WTC11 (cell line): ENCODE measurements at places on chromosomes 5 and 9. TPM values are rescaled to one million over a fixed set of nuclear protein-coding genes. Genes with fewer than 3 reads are reported as not detected.

Gene PLPP7
- 4.2 to 4.9 TPM (median 4.7 TPM) in 3 replicates for total RNA-seq

DNA sequence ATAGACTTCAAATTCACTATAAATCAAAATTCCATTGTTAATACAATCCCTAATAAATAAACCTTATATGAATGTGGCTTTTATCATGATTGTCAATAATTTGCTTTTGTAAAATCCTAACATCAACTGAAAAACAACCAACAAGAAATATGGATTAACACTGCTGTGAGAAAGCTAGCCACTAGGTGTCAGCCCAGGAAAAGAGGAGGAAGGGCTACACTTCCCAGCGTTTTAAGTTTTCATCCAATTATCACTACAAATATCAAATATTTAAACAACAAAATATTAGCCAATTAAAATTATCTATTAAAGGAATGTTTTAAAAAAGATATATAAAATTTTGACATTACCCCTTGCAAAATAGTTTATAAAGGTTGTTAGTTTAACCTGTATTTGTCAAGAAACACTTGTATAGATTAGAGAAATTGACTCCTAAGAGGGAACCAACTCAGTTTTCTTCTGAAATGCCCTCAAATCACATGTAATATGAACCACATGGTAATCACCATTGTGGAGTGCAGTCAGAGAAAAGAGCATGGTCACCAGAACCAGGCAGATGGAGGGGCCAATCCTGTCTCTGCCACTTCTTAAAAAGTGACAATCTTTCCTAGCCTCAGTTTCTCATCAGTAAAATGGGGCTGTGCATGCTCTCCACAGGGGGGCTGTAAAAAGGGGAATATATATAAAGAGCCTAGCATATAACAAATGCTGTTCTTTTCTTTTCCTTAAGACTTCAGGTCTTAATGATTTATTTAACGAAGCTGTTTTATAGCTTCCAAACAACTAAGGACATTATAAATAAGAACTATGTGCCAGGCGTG, 188.2 kb downstream of the CRB2 start:
- no peak overlapping the region for H3K27ac ChIP-seq
- H3K4me1 ChIP-seq = peaks cover 6% of the 10 kb centered on the region
- DNase-seq = no peak

- no peaks in the 10 kb centered on the region for H3K36me3 ChIP-seq
- no peak overlapping the region for H3K4me3 ChIP-seq
- H3K27me3 ChIP-seq = peaks cover 8% of the 10 kb centered on the region
- DNase-seq = no peak
- no peaks in the 10 kb centered on the region for H3K4me1 ChIP-seq
These were observed 81.9 kb downstream of the TNC start for GRCh38 chr9:115035841-115036612.

GRCh38 chr9:69554945-69555344, 117.2 kb downstream of the APBA1 start:
- no peak overlapping the region for H3K4me3 ChIP-seq
- peaks cover 11% of the 10 kb centered on the region for H3K4me1 ChIP-seq
- no peak for DNase-seq

DNA sequence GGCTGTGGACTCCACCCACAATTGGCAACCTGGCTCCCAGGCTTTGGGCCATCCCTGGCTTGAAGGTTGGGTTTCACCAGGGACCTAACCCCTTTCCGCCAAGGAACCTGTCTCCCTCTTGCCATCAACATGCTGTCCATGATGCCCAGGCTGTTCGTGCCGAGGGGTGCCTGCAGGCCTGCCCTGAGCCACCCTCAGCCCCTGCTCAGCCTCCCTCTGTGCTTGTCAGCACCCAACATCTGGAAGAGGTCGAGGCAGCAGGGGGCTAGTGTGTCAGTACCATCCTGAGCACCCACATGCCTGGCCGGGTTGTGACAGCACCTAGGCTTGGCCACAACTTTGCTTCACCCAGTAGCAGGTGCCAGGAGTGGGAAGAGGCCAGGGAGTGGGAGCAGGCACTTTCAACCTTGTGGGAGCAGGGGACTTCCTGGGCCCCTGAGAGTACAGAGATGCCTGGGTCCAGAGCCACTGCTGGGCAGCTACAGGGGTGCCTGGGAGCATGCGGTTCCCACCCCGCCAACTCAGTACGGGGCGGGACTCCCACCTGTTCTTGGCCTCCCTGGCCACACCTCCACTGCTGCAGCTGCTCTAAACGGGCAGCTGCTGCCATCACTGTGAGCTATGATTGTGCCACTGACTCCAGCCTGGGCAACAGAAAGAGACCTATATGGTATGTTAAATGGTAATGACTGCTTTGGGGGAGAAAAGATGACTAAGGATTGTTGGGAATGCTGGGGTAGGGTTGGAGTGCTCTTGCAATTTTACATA, 6.3 kb downstream of the PDCD1LG2 start:
- no peak for DNase-seq
- no peaks in the 10 kb centered on the region for H3K36me3 ChIP-seq
- no peak overlapping the region for H3K4me3 ChIP-seq
- no peak overlapping the region for H3K27ac ChIP-seq
- H3K27me3 ChIP-seq = no peaks in the 10 kb centered on the region; the same call in 1 of the 2 replicates

DNA sequence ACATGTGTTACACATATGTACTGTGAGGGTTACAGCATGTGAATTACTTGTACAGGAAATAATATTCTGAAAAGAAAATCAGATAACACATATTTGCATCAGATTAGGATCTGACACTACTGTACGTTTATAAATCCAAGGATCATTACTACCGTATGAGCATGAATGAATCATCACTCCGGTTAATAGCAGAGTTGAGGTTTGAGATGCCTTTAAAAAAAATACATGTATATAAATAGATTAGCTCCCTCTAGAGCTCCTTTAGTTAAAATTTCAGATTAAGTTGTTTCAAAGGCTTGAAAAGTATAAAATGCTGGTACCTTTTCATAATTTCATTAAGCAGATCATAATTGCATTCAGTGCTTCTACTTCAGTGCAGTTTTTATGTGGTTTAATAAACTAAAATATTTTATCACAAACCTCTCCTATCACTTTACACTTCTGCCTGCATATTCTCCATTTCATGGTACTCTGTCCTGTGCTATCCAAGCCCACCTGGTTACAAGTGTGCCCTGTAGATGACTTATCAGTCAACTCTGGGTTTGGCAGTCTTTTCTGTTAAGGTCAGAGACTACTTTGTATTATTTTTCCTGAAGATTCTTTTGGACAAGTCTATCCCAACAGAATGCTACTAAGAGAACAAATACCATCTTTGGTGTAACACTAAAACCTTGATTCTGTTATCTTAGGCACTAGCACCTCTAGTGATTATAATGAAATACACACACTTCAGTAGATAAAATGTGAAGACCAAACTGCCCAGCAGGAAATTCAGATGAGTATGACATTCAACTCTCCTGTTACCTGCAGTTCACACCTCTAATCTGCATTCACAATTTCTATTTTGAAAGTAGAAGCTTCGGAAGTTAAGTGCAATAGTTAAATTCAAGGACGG, 48.0 kb upstream of the POU5F2 start:
- no peak for DNase-seq
- 0 out of 2 replicates have a peak, but pooled peaks cover 4% of the 10 kb centered on the region for H3K4me1 ChIP-seq
- H3K4me3 ChIP-seq = no peak overlapping the region
- no peaks in the 10 kb centered on the region for H3K36me3 ChIP-seq
- no peak overlapping the region for H3K27ac ChIP-seq
- H3K27me3 ChIP-seq = no peaks in the 10 kb centered on the region

DNA sequence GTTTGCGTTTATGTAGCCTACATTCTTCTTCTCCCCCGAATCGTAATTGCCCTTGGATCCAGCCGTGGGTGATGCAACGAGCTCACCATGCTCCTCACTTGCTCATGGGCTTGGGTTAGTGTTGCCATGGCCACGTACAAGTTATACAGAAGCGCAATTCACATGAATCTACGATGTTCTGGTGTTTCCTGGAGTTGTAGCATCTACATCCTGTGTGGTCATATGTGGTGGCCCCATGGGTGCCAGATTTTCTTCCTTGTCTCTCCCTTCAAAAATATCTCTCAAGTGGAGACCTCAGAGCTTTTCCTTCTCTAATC, 115.3 kb downstream of the TLE4 start:
- peaks cover 29% of the 10 kb centered on the region for H3K4me1 ChIP-seq
- no peaks in the 10 kb centered on the region for H3K27me3 ChIP-seq
- no peak overlapping the region for H3K4me3 ChIP-seq
- DNase-seq = no peak
- H3K36me3 ChIP-seq = peaks cover 6% of the 10 kb centered on the region; the same call in 1 of the 2 replicates

DNA sequence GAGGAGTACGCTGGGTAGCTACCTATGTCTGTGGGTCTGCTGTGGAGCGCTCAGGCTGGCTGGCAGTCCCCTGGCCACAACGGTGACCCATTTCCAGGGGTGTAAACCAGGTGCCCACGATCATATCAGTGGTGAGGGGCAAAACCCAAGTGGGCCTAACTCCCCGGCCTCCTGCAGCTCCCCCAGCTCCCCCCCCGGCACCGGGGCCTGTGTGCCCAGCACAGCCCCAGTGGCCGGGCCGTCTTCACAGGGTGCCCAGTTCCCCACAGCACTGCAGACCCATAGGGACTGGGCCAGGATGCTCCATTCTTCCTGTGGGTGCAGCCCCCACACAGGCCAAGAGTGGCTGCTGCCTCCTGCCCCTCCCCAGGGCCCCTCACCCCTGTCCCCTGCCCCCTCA, 958 bp upstream of the LCN8 start:
- no peak for DNase-seq
- no peak overlapping the region for H3K4me3 ChIP-seq
- H3K36me3 ChIP-seq = peaks cover 3% of the 10 kb centered on the region; the same call in 1 of the 2 replicates
- peaks cover 11% of the 10 kb centered on the region for H3K4me1 ChIP-seq

DNA sequence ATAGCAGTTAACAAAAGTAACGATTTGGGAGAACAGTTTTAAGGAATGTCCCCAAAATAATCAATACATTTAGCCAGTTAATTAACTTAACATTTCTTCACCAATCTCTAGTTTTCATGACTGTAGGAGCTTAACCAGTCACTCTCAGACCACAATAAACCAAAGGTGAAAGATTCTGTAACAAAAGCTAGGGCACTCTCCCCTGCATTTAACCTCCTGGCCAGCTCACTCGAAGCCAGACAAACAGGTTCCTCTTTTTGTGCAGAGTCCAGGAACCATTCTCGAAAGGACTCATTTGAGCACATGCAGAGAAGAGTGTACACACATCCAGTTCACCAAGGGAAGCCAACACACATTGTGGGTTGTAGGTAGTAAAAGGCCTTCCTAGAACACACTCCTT, 6.5 kb downstream of the IL7R start:
- no peak for DNase-seq
- peaks cover 8% of the 10 kb centered on the region for H3K27me3 ChIP-seq
- no peak overlapping the region for H3K4me3 ChIP-seq
- H3K36me3 ChIP-seq = peaks cover 6% of the 10 kb centered on the region; the same call in 1 of the 2 replicates
- H3K27ac ChIP-seq = no peak overlapping the region

DNA sequence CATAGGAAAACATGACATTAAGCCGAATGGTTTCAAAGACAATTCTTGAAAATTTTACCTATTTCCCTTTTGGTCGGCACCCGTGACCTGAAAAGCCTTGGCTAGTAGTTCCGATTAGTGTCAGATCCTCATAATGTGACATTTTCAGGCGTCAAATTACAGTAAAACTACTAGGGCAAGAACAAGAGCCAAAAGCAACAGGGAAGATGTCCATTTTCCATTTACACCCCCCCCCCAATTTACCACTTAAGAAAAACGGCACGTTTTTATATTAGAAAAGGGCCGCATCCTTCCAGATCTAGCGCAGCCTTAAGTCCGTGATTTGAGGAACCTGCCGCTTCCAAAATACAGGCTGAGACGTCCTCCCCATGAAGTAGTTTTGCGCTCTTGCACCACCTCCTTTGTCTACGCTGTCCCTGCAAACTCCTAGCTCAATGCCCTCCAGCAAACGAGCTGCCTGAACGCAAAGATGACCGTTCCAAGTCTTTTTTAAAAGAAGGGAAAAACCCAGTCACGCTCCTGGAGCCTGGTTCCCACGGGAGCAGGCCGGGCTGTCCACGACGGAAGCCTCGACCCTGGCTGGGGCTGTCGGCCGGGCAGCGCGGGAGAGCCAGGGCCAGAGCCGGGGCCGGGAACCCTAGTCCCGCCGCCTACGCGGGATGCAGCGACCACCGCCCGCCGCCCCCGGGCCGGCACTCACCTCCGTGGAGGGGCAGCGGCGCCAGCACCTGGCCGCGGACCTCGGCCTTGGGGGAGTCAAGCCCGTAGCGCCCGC, 616 bp downstream of the RNF130 start:
- H3K4me1 ChIP-seq = peaks cover 42% of the 10 kb centered on the region
- H3K27me3 ChIP-seq = peaks cover 40% of the 10 kb centered on the region
- peaks cover 13% of the 10 kb centered on the region for H3K36me3 ChIP-seq
- H3K27ac ChIP-seq = peak overlapping the region; percentile 69
- H3K4me3 ChIP-seq = peak overlapping the region; percentile 88

Gene ZNF658
- total RNA-seq = 5.0 to 5.7 TPM (median 5.4 TPM) in 3 replicates

DNA sequence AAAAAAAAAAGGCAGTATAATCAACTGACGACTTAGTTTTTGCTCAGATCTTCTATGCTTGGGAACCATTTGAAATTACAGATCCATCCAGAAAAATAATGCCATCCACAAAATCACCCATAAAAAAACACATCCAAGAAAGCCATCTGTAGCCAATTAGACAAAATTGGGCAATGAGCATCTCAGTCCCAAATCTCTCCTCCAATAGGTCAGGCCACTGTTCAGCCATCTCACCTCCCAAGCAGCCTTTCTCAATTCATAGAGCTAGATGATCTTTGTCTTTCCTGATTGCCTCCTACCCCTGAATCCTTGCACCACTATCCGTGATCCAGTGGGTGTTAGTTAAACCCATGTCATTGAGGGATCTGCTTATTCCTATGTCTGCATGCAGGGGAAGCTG, 139.6 kb downstream of the SCAMP1 start:
- peaks cover 85% of the 10 kb centered on the region for H3K4me1 ChIP-seq
- no peak overlapping the region for H3K4me3 ChIP-seq
- H3K27me3 ChIP-seq = no peaks in the 10 kb centered on the region
- H3K36me3 ChIP-seq = no peaks in the 10 kb centered on the region
- DNase-seq = no peak
- H3K27ac ChIP-seq = no peak overlapping the region

DNA sequence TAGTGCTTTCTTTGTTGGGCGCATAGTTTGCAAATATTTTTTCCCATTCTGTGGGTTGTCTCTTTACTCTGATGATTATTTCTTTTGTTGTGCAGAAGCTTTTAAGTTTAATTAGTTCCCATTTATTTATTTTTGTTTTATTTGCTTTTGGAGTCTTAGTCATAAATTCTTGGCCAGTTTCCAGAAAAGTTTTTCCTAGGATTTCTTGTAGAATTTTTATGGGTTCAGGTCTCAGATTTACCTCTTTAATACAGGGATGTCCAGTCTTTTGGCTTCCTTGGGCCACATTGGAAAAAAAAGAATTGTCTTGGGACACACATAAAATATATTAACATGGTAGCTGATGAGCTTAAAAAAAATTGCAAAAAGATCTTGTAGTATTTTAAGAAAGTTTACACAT, 122.0 kb downstream of the WDR70 start:
- no peak for DNase-seq
- H3K36me3 ChIP-seq = peaks cover 4% of the 10 kb centered on the region
- H3K4me3 ChIP-seq = no peak overlapping the region
- H3K27me3 ChIP-seq = no peaks in the 10 kb centered on the region
- H3K27ac ChIP-seq = no peak overlapping the region
